Immature natural killer cell (primary cell): ENCODE measurements at places on chromosomes 1 and 21.

GRCh38 chr1:230186874-230187273 is 119.8 kb downstream of the GALNT2 start:
- peak overlapping the region; percentile 84 for H3K27ac ChIP-seq
- peak overlapping the region; percentile 74 for H3K4me3 ChIP-seq
- peaks cover 8% of the 10 kb centered on the region for H3K36me3 ChIP-seq
- DNase-seq: peak; percentile 49

- H3K27ac ChIP-seq: no peak overlapping the region
- no peak overlapping the region for H3K4me3 ChIP-seq
- H3K36me3 ChIP-seq: no peaks in the 10 kb centered on the region
- peaks cover 8% of the 10 kb centered on the region for H3K4me1 ChIP-seq
- H3K27me3 ChIP-seq: peaks cover 3% of the 10 kb centered on the region
These were observed 28.5 kb downstream of the MAB21L3 start for GRCh38 chr1:116139592-116140134.

DNA sequence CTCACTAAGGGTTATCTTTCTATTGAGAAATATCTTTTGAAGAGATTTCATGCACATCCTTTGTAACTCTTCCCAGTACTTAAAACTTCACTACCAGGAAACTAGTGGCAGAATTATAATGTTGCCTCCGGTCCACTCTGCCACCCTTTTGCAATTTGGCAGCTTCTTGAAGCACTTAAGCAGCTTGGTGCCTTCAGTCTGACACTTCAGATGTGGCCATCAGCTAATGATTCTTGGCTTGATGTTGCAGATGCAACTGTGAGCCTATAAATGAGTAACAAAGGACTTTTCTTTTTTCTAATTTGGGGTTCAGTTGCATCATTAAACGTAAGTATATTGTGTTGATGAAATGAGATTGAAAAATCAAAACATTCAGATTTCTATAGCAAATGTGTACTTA is 187.5 kb upstream of the C21orf91 start:
- DNase-seq: no peak
- no peaks in the 10 kb centered on the region for H3K4me1 ChIP-seq
- no peaks in the 10 kb centered on the region for H3K27me3 ChIP-seq
- no peaks in the 10 kb centered on the region for H3K36me3 ChIP-seq

DNA sequence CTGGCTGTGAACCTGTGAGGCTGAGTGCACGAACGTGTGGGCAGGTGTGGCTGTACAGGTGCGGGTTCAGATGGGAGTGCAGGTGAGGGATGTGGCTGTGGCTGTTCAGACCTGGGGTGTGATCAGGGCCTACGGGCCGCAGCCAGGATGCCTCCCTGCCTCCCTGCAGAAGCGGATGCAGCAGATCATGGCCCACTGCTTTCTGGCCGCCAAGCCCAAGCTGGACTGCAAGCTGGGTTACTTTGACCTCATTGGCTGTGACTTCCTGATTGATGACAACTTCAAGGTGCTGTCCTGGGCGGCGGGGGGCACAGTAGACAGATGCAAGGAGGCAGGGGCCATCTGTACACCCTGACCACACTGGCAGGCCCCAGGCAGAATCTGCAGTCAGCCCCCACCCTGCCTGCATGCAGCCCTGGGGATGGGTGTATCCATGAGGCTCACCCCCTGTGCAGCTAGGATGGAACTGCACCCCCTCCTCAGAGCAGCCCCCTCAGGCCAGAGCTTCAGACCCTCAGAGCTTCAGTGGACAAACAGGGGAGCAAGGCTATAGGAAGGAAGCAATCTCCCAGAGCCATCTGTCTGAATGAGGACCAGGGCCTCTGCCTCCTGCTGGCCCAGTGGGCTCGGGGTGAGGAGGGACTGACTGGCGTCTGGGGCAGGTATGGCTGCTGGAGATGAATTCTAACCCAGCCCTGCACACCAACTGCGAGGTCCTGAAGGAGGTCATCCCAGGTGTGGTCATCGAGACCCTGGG is 9.8 kb downstream of the TNFRSF18 start:
- H3K4me3 ChIP-seq: no peak overlapping the region
- H3K36me3 ChIP-seq: no peaks in the 10 kb centered on the region
- peak overlapping the region; percentile 61 for H3K27ac ChIP-seq
- peaks cover 10% of the 10 kb centered on the region for H3K4me1 ChIP-seq
- H3K27me3 ChIP-seq: no peaks in the 10 kb centered on the region

DNA sequence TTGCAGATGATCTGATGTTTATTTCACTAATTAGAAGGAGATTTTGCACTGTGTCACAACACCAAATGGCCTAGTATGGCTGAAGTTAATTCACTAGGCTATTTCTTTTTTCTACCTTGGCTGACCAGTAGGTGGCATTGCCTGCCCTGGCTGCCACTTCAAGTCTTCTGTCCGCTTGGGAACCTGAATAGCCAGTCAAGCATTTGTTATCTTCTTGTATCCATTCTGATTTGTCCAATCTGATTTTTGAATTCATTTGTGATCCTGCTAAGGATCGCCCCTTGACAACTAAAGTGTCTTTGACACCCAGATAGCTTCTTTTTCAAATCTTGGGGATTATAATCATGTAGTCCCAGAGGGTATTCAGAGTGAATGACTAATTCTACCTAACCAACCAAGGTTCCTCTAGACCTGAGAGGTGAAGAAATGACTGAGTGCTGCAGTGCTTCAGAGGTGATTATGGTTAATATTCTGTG is 99.4 kb downstream of the GIPC2 start:
- DNase-seq: peak; percentile 24
- no peaks in the 10 kb centered on the region for H3K36me3 ChIP-seq
- peaks cover 15% of the 10 kb centered on the region for H3K4me1 ChIP-seq
- peaks cover 5% of the 10 kb centered on the region for H3K27me3 ChIP-seq
- H3K27ac ChIP-seq: no peak overlapping the region
- H3K4me3 ChIP-seq: no peak overlapping the region

DNA sequence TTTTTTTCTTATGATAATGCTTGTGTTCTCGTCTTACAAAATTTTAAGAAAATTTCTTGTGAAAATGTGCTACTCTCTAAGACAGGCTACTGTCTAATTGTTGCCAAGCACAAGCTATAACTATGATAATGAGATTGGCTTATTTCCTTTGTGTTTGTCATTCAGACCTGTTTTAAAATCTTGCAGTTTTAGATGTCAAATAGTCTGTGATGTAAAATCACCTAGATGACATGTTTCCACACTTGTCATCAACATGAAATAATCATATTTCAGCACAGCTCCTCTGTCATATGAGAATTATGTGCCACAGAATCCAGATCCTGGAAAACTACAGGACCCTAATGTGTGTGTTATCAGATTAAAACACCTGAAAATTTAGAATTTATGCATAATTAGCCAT is 539.7 kb downstream of the USP25 start:
- no peaks in the 10 kb centered on the region for H3K4me1 ChIP-seq
- H3K4me3 ChIP-seq: no peak overlapping the region
- no peaks in the 10 kb centered on the region for H3K36me3 ChIP-seq
